Stomach (tissue), 19 donors: ENCODE measurements at places on chromosomes 7 and 10. TPM values are rescaled to one million over a fixed set of nuclear protein-coding genes. Genes with fewer than 3 reads are reported as not detected.

The C7orf57 gene
- total RNA-seq, result not detected

The TBX20 gene
- not detected for total RNA-seq

The ANKRD7 gene
- 2.0 TPM for total RNA-seq

The UCMA gene
- total RNA-seq, result not detected

The FAM131B gene
- total RNA-seq, result 0.29 TPM

The SVIL gene
- 300 TPM for total RNA-seq

DNA sequence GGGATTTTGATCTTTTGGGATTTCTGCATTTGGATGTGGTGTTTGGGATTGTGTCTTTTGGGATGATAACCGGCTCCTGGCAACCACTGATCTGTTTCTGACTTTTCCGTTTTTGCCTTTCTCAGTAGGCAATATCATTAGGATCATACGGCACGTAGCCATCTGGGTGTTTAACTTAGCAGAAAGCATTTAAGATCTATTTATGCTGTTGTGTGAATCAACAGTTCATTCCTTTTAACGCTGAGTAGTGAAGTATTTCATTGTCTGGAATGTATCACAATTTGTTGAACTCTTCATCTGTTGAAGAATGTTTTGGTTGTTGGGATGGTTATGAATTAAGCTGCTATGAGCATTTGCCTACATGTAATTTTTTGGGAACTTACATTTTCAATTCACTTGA lies 459.6 kb downstream of the SDK1 start:
- no peaks in the 10 kb centered on the region for H3K36me3 ChIP-seq
- no peaks in the 10 kb centered on the region for H3K27me3 ChIP-seq
- H3K4me1 ChIP-seq, result peaks cover 7% of the 10 kb centered on the region
- no peak overlapping the region for H3K27ac ChIP-seq
- no peak for DNase-seq
- H3K4me3 ChIP-seq, result no peak overlapping the region

DNA sequence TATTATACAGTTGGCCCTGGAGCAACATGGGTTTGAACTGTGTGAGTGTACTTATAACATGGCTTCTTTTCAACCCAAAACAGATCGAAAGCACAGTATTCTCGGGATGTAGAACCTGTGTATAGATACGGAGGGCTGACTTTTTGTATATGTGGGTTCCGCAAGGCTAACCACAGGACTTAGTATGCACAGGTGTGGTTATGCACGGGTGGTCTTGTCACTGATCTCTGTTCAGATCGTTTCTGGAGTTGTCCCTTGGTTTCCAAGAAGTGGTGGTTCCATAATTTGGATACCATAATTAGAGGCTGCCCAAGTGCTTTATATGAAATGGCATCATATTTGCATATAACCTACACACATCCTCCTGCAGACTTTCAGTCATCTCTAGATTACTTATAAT lies 10.9 kb upstream of the BHLHA15 start:
- no peak for DNase-seq
- no peak overlapping the region for H3K27ac ChIP-seq
- H3K36me3 ChIP-seq, result peaks cover 48% of the 10 kb centered on the region
- H3K27me3 ChIP-seq, result no peaks in the 10 kb centered on the region
- no peak overlapping the region for H3K4me3 ChIP-seq

The NEBL gene
- 7.0 TPM for total RNA-seq

DNA sequence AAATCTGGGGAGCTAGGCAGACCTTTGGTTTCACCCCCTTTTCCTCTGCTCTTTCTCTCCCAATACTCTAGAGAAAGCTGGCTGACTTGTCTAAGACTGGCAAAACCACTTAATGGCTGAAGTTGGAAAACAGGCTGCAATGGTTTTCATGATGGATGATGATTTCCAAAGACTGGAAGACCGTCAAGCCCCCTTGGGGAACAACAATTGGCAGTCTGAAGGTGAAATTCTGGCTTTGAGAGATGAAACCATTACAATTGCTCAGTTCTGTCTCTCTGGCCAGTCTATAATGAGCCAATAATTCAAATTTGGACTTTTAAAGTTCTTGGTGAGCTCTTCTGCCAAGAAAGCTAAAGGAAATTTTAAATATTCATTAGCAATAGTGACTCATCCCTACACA lies 680.5 kb downstream of the PARD3 start:
- H3K4me1 ChIP-seq, result no peaks in the 10 kb centered on the region
- H3K27ac ChIP-seq, result no peak overlapping the region
- DNase-seq, result no peak
- peaks cover 9% of the 10 kb centered on the region for H3K36me3 ChIP-seq
- H3K4me3 ChIP-seq, result no peak overlapping the region
- H3K27me3 ChIP-seq, result no peaks in the 10 kb centered on the region

The SPACDR gene
- not detected for total RNA-seq

- H3K27me3 ChIP-seq, result no peaks in the 10 kb centered on the region
- no peak for DNase-seq
- no peaks in the 10 kb centered on the region for H3K36me3 ChIP-seq
- H3K4me1 ChIP-seq, result no peaks in the 10 kb centered on the region
- H3K4me3 ChIP-seq, result no peak overlapping the region
Observed at GRCh38 chr7:132590162-132590561, 13.9 kb upstream of the PLXNA4 start.

DNA sequence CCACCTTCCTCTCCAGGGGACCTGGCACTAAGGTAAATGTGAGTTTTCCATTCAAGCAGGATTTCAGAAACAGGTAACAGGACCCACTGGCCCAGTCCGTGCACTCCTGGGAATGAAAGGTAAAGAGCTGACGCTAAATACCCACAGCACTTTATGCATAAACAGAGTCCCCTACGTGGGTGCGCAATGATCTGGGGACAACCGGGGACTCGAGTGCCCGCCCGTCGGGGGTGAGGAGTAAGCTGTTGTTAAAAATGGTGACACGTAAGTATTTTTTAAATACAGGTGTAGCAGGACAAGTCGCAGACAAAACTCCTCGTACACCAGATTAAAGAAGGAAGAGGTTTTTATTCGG lies 47.2 kb upstream of the PPP2R2D start:
- no peaks in the 10 kb centered on the region for H3K36me3 ChIP-seq
- no peak overlapping the region for H3K27ac ChIP-seq
- no peaks in the 10 kb centered on the region for H3K4me1 ChIP-seq
- H3K27me3 ChIP-seq, result no peaks in the 10 kb centered on the region

DNA sequence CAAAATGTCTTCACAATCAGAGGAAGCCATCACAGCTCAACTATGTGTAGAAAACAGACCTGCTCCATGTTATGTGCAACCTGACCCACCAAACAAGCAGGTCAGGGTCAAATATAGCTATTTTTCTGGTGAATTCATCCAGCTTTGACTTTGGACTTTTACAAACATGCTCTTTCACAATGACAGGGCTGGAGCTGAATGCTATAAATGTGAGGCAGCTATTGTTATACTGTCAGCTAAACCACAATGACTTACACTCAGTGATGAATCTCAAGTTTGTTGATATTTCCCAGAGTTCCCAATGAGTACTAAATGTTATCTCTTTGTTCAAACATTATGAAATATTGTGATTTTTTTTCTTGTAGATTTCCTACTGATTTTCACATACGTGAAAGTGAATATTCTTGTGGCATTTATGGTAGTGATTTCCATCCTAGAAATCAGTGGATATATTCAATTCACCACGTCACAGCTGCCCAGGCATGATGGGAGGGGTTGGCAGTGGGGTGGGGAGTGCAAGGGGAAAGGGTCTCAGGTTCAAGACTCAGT lies 2.5 kb upstream of the ITIH2 start:
- peaks cover 8% of the 10 kb centered on the region for H3K4me1 ChIP-seq
- H3K27me3 ChIP-seq, result no peaks in the 10 kb centered on the region
- H3K4me3 ChIP-seq, result no peak overlapping the region
- no peak overlapping the region for H3K27ac ChIP-seq
- H3K36me3 ChIP-seq, result no peaks in the 10 kb centered on the region
- DNase-seq, result no peak

The IQCE gene
- total RNA-seq, result 1.8 TPM

GRCh38 chr10:63481815-63482421 lies 16.1 kb upstream of the JMJD1C start:
- peak; percentile 12 for DNase-seq
- peaks cover 8% of the 10 kb centered on the region for H3K4me1 ChIP-seq
- H3K4me3 ChIP-seq, result no peak overlapping the region
- H3K27ac ChIP-seq, result no peak overlapping the region
- no peaks in the 10 kb centered on the region for H3K27me3 ChIP-seq

DNA sequence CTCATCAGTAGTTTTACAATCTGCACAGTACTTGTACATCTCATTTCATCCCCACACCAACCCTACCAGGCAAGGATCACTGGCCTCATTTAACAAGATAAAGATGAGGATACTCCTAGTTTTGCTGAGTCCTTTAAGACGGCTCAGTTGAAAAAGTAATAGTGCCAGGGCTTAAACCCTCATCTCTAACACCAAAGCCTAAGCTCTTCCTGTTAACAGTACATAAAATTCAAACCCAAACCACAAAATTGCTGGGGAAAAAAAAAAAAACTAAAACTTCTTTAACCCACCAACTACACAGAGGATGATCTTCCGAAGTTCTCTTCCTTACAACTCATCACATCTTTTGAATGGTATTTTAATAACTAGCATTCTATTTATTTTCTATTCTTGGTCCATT lies 1.3 kb downstream of the SAR1A start:
- no peaks in the 10 kb centered on the region for H3K27me3 ChIP-seq
- peak overlapping the region; percentile 92 for H3K27ac ChIP-seq
- H3K36me3 ChIP-seq, result peaks cover 10% of the 10 kb centered on the region
- H3K4me3 ChIP-seq, result peak overlapping the region; percentile 94

GRCh38 chr10:49834201-49834600 lies 72.1 kb upstream of the OGDHL start:
- H3K4me3 ChIP-seq, result no peak overlapping the region
- H3K27me3 ChIP-seq, result no peaks in the 10 kb centered on the region
- H3K36me3 ChIP-seq, result peaks cover 60% of the 10 kb centered on the region
- DNase-seq, result no peak
- H3K27ac ChIP-seq, result no peak overlapping the region

The RBP4 gene
- total RNA-seq, result 0.92 TPM

- H3K27ac ChIP-seq, result no peak overlapping the region
- H3K4me1 ChIP-seq, result peaks cover 17% of the 10 kb centered on the region
- peak; percentile 26 for DNase-seq
Observed at GRCh38 chr7:69683002-69683401, 84.7 kb downstream of the AUTS2 start.

DNA sequence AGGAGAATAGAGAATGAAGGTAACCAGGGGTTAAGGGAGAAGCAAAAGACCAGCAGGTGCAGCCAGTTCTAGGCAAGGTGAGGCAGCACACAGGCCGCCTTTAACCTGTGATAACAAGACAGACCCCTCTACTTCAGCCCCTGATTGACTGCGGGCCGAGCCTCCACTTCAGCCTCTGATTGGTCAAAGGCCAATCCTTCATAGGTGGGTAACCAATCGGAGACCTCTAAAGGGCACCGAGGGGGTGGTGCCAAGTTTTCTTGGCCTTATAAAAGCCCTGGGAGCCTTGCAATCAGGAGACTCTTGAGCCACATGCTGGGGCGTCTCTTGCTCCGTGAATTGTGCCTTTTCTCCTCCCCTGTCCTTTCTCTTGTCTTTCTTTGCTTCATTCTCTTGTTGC lies 98.8 kb downstream of the ELFN1 start:
- no peaks in the 10 kb centered on the region for H3K36me3 ChIP-seq
- H3K4me3 ChIP-seq, result no peak overlapping the region
- no peaks in the 10 kb centered on the region for H3K4me1 ChIP-seq
- DNase-seq, result no peak
- peaks cover 14% of the 10 kb centered on the region for H3K27me3 ChIP-seq
- H3K27ac ChIP-seq, result no peak overlapping the region

DNA sequence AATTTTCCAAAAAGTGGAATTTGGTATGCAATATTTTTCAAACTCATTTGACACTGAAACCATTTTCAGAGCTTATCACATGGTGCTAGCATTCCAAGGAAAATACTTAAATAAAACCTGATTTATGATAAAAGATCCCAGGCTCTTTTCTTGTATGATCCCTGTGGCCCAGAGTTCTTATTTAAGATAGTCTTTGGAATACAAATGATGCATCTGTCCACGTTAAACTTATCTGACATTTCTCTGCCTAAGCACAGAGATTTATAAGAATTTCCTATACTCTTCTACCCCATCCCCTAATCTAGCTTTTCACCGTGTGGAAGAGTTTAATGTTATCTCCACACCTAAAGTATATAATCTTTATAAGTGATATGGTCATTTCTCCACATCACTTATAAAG lies 66.2 kb downstream of the AHR start:
- no peaks in the 10 kb centered on the region for H3K27me3 ChIP-seq
- DNase-seq, result no peak
- H3K27ac ChIP-seq, result no peak overlapping the region
- H3K4me1 ChIP-seq, result no peaks in the 10 kb centered on the region
- H3K4me3 ChIP-seq, result no peak overlapping the region

DNA sequence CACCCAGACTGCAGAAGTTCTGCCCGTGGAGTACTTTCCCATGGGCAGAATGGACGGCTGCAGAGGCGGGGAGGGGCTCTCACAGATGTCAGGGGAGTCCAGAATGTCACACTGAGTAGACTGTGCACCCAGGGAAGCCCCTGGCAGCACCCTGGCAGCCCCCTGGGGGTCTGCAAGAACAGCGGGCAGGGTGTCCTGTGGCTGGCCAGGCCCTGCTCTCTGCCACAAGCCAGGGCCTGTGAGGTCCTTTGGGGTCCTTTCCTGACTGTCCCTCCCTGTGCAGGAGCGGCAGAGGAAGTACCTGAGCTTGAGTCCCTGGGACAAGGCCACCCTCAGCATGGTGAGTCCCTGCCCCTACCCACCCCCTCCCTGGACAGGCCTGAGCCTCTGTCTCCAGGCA lies 6.1 kb upstream of the SH2B2 start:
- no peak overlapping the region for H3K4me3 ChIP-seq
- H3K27ac ChIP-seq, result no peak overlapping the region
- H3K27me3 ChIP-seq, result no peaks in the 10 kb centered on the region
- no peaks in the 10 kb centered on the region for H3K36me3 ChIP-seq

GRCh38 chr7:80922253-80923049 lies 3.6 kb upstream of the SEMA3C start:
- no peaks in the 10 kb centered on the region for H3K27me3 ChIP-seq
- H3K4me1 ChIP-seq, result peaks cover 33% of the 10 kb centered on the region
- H3K27ac ChIP-seq, result no peak overlapping the region
- no peak overlapping the region for H3K4me3 ChIP-seq
- H3K36me3 ChIP-seq, result no peaks in the 10 kb centered on the region

- H3K4me1 ChIP-seq, result no peaks in the 10 kb centered on the region
- H3K36me3 ChIP-seq, result no peaks in the 10 kb centered on the region
- no peak for DNase-seq
- H3K4me3 ChIP-seq, result no peak overlapping the region
- H3K27me3 ChIP-seq, result peaks cover 30% of the 10 kb centered on the region
Observed at GRCh38 chr10:132146271-132146671, 40.5 kb upstream of the DPYSL4 start.

DNA sequence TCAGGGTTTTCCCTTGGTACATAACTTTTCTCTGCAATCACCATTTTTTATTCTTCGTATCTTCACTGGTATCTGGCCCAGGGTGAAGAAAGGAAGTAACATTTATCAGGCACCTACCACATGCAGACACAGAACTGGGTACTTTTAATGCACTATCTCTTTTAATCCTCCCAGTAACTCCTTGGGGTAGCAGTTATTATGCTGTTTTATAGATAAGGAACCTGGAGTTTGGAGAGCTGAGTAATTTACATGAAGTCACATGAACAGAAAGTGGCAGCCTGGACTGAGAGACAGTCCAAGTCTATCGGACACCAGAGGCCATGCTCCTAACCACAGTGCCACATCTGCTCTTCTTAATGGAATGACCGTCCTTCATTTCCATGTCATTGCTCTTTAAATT lies 117.1 kb upstream of the PODXL start:
- H3K27ac ChIP-seq, result no peak overlapping the region
- no peaks in the 10 kb centered on the region for H3K27me3 ChIP-seq
- DNase-seq, result no peak
- no peaks in the 10 kb centered on the region for H3K4me1 ChIP-seq
- H3K4me3 ChIP-seq, result no peak overlapping the region
